ENCODE measurements at places on chromosomes 7 and 10. TPM values are rescaled to one million over a fixed set of nuclear protein-coding genes. Genes with fewer than 3 reads are reported as not detected.

DNA sequence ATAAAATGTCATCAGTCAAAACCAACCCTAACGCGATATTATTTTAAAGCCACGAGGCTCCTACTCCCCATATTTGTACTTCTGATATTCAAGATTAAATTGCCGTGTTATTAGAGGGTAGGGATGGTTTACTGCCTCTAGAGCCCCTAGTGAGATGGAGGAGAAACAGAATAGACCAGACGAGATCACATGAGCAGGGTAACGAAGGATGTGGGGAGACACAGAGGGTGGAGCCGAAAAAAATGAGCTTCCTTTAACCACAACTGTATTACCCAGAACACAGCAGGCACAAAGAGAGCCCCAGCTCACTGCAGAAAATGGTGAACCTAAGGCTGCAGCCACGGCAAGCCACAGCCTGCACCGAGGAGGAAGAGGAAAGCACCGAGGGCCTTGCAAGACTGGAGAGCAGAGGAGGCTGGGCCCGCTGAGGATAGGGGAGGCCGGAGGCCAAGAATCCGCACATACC, 14.3 kb downstream of the ZC3HAV1 start:
- no peak for DNase-seq

DNA sequence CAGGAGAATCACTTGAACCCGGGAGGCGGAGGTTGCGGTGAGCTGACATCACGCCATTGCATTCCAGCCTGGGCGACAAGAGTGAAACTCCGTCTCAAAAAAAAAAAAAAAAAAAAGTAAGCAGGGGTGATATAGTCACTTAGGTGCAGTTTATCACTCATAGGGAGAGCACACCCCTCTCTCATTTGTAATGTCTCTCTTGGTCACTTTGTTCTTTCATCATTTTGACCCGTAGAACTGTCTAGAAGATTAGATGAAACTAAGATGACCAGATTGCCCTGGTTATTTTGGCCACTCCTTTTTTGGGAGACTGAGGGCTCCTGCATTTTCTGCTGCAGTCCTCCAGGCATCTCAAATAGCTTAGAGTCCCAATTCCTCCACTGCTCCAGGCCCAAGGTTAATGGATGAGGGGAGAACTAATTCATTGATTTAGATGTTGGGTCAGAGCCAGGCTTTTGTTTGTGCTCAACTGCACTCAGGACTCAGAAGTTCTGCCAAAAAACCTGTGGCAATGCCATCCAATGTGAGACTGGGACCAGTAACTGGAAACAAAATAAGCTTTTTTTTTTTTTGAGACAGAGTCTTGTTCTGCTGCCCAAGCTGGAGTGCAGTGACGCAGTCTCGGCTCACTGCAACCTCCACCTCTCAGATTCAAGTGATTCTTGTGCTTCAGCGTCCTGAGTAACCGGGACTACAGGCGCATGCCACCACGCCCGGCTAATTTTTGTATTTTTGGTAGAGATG, 50.0 kb upstream of the CAMK1D start:
- no peak for DNase-seq

- no peak for DNase-seq
Observed at GRCh38 chr7:50651271-50651989, 86.2 kb upstream of the DDC start.

DNA sequence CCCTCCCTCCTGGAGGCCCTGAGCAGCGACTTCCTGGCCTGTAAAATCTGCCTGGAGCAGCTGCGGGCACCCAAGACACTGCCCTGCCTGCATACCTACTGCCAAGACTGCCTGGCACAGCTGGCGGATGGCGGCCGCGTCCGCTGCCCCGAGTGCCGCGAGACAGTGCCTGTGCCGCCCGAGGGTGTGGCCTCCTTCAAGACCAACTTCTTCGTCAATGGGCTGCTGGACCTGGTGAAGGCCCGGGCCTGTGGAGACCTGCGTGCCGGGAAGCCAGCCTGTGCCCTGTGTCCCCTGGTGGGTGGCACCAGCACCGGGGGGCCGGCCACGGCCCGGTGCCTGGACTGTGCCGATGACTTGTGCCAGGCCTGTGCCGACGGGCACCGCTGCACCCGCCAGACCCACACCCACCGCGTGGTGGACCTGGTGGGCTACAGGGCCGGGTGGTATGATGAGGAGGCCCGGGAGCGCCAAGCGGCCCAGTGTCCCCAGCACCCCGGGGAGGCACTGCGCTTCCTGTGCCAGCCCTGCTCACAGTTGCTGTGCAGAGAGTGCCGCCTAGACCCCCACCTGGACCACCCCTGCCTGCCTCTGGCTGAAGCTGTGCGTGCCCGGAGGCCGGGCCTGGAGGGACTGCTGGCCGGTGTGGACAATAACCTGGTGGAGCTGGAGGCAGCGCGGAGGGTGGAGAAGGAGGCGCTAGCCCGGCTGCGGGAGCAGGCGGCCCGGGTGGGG, 2.2 kb downstream of the TRIM56 start:
- no peak for DNase-seq

The DLG5 gene
- total RNA-seq: 51.5 TPM

The SEMA3D gene
- 39.2 TPM for total RNA-seq

DNA sequence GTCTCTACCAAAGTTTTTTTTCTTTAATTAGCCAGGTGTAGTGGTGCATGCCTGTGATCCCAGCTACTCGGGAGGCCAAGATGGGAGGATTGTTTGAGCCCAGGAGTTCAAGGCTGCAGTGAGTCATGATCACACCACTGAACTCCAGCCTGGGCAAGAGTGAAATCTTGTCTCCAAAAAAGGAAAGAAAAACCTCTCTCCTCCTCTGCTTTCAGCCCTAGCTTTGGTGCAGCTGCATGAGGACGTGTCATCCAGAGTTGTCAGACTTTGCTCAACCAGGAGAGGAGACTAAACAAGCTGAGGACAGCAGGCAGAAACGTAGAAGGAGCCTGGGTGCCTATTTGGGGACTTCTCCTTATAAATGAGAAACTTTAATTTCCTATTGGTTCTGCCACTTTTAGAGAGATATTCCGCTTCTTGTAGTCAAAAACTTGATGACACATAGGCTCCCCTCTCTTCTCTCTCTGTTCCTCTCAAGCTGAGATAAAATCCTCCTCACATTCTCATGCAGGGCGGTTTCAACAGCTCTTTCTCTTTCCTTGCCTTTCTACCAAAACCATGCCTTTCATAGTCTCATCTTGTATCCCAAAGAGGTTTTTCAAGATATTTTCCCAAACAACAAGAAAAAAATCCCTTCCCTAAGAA, 205.4 kb downstream of the ARHGAP12 start:
- no peak for DNase-seq

The EPO gene
- not detected for total RNA-seq

DNA sequence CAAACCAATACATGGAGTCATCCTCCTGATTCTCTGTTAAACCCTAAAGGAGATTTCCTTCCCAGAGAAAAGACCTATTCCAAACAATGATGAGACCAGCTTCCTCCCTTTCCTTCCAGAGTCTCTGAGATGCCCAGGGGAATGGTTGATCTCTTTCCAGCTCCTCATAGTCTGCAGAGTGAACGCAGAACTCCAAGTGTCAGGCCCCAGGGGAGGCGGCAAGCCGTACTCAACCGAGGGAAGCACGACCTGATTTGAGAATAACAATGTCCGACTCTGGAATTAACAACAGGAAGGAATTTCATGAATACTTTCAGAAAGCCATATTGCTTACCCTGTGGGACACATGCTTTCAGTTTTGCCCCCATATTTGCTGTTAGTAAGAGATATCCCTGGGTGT, 241.7 kb upstream of the GLI3 start:
- no peak for DNase-seq

- DNase-seq: no peak
Observed at GRCh38 chr10:70616761-70617160, 14.2 kb upstream of the PRF1 start.

The TRIM73 gene
- 8.5 TPM for total RNA-seq

DNA sequence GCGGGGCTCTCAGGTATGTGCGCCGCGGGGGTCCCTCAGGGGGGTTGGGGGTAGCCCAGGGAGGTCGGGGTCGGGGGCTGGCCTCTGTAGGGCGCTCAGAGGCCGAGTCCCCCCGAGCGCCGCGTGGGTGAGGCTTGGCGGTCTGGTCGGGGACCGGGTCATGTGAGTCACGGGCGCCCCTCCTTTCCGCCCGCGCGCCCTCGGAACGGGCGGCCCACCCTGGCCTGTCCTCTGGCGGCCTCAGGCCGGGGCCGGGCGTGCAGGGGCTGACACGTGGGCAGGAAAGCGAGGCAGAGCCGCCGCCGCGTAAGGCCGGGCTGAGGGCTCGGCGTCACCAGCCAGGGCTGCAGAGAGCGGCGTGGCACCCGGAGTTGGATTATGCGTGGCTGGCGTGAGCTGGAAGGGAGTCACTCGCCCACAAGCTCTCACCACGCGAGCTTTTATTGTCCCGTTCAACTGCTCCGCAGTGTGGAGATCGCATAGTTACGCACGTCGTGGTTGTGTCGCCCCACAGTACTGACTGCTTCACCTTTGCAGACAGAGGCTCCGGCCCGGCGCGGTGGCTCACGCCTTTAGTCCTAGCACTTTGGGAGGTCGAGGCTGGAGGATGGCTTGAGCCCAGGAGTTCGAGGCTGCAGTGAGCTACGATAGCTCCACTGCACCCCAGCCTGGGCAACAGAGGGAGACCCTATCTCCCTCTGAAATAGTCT, 385 bp downstream of the SHLD2 start:
- peak; percentile 59 for DNase-seq
